AG04450 (cell line): ENCODE measurements at places on chromosomes 11 and 22. TPM values are rescaled to one million over a fixed set of nuclear protein-coding genes. Genes with fewer than 3 reads are reported as not detected.

DNA sequence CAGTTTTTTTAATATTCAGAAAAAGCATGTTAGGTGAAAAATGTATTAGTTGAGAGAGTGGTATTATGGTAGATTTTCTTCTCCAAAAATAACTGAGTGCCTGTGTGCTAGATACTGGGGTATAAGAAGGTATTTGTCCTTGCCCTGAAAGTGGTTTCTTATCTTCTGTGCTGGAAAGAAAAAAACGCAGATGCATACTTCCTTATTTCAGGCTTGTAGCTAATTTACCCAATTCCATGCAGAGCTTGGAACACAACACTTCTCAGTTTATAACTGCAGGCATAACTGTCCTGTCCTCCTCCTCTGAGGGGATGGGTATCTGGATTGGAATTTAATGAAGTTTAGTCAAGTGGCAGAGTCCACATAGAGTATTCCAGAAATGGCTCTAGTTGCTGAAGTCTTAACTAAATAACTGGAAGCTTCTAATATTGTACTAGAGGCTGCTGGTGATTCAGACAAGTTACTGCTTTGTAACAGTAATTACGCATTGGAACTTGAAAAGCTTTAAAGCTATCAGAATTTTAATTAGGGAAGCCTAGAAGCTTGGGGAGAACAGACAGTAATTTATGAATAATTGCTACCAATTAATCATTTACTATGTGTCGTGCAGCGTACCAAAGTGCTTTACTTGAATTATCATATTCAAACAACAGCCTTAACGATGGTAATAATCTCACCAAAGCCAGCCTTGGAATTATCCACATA lies 12.7 kb upstream of the C11orf91 start:
- DNase-seq = no peak

DNA sequence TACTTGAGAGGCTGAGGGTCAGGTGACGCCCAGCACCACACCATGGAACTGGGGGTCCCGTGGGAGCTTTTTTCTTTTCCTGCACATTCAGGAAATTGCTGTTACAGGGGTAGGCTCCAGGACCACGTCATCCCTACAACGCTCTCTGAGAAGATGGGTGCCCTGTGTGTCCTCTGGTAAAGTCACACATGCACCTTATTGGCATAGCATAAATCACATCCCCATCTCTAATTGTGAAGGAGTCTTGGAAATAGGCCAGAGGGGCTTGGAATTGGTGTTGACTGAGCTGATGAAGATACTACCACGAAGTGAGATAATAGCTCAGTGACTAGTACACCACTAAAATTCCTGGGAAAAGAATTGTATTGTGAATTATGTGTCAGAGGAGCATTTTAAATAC lies 57.6 kb downstream of the TNRC6B start:
- DNase-seq = no peak

Gene PANX1
- polyA plus RNA-seq = 51.2 and 52.9 TPM in 2 replicates

DNA sequence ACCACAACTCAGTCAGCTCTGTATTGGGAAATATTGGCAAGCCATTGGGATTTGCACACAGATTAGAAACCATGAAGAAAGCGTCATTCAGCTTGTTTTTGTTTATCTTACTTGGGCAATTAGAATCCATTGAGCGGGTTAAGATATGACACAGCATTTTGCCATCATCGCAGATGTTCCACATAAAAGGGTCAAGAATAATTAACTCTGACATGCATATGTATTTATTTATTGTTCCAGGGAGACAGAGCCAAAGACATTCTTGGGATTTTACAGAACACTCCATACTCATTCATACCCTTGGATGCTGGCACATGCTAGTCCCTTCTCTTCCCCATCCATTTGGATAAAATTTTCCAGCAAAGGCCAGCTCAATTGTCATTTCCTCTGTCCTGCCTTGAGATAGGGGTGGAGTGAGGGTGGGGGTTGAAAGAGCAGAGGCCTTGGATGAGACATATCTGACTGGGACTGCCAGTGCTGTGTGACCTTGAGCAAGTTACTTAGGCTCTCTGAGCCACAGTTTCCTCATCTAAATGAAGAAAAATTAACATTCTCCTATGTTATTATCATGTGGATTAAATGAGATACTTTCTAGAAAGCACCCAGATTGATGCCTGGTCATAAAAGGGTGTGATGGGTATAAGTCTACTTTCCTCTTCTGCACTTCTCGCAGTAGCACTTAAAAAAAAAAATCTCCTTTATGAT lies 179.7 kb downstream of the RRAS2 start:
- DNase-seq = no peak

Gene ZNF215
- 2.7 and 4.1 TPM in 2 replicates for polyA plus RNA-seq

GRCh38 chr22:17587629-17588028 lies 24.3 kb downstream of the SLC25A18 start:
- DNase-seq = no peak

GRCh38 chr11:102771351-102771750 lies 9.1 kb downstream of the MMP10 start:
- no peak for DNase-seq

Gene KLHDC7B
- polyA plus RNA-seq = 0.02 and 0.04 TPM in 2 replicates

Gene PPP6R3
- polyA plus RNA-seq = 48.3 and 58.5 TPM in 2 replicates

Gene CRYBB1
- polyA plus RNA-seq = not detected in 2 replicates

Gene SLC5A1
- not detected in 2 replicates for polyA plus RNA-seq

Gene SAAL1
- 15.4 and 17.0 TPM in 2 replicates for polyA plus RNA-seq

DNA sequence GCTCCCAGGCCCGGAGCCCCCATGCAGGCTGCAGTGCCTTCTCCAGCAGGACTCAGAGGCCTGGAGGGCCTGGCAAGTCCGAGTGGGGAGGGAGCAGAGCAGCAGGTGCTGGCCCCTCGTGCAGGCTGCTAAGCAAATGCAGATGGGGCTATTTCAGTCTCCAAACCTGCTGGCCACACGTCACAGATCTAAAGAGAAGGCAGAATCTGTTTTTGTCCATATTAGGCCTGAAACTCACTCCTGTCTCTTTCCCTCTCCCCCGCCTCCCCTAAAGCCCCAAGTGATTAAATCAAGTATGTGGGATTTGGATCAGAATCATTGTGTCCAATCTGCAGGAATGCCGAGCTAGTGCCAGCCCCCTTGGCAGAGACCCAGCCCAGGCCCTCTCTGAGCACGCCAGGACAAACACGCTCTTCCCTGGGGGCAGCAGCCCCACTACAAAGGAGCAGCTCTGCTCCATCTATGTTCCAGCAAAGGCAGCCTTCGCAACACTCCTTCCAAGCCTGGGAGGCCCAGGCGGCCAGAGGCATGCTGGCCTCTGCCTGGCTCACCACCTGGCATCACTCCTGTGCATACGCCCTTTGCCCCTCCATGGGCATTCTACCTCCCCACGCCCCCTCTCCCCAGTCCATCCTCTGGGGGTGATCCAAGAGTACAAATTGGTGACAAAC lies 26.5 kb downstream of the RPL27A start:
- DNase-seq = peak; percentile 94

DNA sequence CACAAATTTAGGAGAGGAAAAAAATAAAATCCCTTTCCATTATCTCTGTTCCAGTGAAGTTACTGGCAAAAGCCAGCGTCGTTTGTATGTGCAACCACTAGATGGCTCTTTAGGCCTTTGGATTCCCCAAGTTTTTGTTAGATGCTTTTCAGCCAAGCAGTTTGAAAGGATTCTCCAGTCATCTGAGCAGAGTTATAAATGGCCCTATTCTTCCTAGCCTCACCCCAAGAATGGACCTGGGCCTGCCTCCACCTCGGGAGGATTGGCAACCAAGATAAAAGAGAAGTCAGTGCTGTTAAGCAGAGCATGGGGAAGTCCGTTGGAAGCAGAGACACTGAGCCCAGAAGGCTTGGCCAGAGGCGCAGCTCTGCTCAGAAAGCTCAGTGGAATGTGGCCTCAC lies 15.4 kb downstream of the FAM181B start:
- peak; percentile 20 for DNase-seq

Gene C11orf91
- polyA plus RNA-seq = not detected in 2 replicates

- DNase-seq = no peak
Observed at GRCh38 chr11:5291207-5291838, 10.4 kb downstream of the OR51B4 start.

DNA sequence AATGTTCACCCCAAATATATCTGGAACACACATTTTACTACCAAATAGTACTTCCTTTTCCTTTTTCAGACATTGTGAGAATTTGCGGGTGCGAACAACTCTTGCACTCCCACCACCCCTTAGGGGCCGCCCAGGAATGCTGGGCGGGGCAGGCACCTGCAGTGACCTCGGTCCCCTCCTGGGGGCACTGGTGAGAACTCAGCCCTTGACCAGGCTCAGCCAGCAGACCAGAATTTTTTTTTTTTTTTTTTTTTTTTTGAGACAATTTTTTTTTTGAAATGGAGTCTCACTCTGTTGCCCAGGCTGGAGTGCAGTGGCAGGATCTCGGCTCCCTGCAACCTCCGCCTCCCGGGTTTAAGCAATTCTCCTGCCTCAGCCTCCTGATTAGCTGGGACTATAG lies 75.8 kb downstream of the ARHGAP8 start:
- no peak for DNase-seq

Gene ACTN3
- polyA plus RNA-seq = 0.11 TPM in 2 replicates

GRCh38 chr11:45665933-45666647 lies 668 bp upstream of the CHST1 start:
- no peak for DNase-seq

DNA sequence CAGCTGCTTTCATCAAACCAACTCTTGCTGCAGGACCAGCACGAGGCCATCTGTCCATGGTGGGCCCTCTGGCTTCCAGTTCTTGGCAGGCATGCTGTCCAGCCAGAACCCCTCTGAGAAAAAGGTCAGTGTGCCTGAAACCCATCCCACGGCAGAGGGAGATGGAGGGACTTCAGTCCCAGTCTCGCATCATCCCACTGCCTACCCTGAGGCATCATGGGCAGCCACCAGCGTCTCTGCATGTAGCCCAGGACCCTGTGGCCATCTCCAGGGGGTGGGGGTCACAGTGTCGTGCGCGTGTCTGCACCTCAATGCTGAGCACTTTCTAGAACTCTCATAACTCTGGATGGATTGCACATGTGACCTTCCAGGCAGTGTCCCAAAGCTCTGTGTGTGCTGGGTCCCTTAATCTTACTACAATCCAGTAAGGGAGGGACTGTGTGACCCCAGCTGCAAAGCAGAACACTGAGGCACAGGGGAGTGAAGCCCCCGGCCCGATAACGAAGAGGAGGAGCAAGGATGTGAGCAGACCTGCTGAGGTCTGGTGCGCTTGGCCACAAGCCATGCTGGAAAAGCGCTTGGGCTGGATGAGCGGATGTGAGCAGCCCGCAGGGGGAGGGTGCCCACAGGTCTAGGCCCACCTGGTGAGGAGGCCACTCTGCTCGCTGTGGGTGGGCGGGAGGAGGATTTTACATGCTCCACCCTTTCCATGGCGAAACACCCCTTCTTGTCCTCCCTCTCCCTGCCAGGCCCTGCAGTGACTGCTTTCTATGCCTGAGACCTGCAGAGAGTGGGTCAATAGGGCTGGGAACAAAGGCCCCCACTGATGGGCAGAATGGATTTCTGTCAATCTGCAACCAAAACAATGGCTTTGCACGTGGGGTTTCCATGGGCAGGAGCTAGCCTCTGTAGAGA lies 1401.0 kb downstream of the BRD1 start:
- no peak for DNase-seq

- DNase-seq = no peak
Observed at GRCh38 chr11:85652786-85653447, 5.2 kb downstream of the TMEM126A start.

DNA sequence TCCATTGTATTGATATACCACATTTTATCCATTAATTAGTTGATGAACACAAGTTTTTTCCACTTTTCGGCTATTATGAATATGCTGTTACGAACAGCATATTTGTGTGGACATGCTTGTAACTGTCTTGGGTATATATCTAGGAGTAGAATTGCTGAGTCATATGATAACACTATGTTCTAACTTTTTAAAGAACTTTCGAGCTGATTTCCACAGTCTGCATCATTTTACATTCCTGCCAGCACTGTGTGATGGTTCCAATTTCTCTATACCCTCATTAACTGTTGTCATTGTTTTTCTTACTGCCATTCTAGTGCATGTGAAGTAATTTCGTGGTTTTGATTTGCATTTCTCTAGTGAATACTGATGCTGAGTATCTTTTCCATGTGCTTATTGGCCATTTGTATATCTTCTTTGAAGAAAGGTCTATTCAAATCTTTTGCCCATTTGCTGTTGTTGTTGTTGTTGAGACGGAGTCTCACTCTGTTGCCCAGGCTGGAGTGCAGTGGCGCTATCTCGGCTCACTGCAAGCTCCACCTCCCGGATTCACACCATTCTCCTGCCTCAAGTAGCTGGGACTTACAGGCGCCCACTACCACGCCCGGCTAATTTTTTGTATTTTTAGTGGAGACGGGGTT lies 7.4 kb upstream of the RCE1 start:
- no peak for DNase-seq

Gene C22orf31
- polyA plus RNA-seq = 0.11 and 0.12 TPM in 2 replicates

Gene TUG1
- polyA plus RNA-seq = 129 and 152 TPM in 2 replicates

Gene OVCH2
- polyA plus RNA-seq = 0.10 and 0.47 TPM in 2 replicates

DNA sequence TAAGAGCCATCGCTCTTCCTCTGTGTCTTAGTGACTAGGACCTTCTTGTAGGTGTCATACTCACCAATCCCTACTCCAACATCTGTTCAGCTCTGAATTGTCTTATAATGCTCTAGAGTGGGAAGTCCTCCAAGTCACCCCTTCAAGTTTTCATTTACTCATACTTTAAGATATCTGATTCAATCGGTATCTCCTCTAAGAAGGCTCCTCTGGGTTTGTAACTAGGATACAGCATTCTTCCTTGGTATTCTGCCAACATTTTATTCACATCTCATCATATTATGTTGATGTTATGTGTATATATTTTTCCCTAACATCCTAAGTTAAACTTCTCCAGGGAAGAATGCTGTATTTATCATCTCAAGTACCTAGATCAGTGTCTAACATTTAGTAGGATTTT lies 662.1 kb downstream of the NTM start:
- peak; percentile 68 for DNase-seq

DNA sequence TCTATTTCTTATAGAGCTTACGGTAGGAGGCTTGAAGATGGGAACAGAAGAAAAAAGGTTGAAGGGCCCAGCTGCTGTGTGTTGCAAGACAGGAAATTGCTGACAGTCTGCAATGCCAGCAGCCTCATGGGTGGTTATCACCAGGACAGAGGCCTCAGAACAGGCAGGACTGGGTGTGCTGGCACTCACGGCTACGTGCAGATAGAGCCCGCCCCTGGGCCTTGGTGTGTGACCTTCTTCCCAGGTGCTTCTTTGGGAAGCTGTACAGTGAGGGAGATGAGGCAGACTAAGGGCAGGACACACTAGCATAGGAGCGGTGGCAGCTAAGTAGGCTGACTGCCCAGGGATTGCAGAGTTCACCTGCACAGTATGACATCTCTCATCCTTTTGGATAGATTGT lies 12.6 kb downstream of the PRAME start:
- no peak for DNase-seq
